H4 (cell line): ENCODE measurements at places on chromosomes 16 and 17. TPM values are rescaled to one million over a fixed set of nuclear protein-coding genes. Genes with fewer than 3 reads are reported as not detected.

GRCh38 chr16:51638339-51639135 is 487.5 kb upstream of the SALL1 start:
- DNase-seq = no peak

DNA sequence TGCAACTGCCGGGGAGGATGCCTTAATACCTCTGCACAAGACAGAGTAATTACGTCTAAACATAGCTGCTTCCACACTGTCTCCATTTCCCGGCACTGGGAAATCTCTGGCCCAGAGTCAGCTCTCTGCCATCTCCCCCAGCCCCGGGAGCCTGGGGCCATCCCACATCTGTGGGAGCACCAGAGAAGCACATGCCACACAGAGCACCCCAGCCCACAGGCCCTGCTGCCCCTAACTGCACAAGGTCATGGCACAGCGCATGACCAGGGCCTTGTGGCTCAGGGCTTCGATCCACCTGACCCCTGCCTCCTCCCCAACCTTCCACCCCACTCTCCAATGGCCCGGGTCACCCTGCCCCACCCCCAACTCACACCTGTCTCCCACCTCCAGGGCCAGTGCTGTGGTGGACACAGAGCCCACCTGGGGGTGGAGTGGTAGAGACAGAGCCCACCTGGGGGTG is 36.6 kb upstream of the RBFOX3 start:
- no peak for DNase-seq

GRCh38 chr16:18796377-18796776 is 5.0 kb downstream of the ARL6IP1 start:
- no peak for DNase-seq

DNA sequence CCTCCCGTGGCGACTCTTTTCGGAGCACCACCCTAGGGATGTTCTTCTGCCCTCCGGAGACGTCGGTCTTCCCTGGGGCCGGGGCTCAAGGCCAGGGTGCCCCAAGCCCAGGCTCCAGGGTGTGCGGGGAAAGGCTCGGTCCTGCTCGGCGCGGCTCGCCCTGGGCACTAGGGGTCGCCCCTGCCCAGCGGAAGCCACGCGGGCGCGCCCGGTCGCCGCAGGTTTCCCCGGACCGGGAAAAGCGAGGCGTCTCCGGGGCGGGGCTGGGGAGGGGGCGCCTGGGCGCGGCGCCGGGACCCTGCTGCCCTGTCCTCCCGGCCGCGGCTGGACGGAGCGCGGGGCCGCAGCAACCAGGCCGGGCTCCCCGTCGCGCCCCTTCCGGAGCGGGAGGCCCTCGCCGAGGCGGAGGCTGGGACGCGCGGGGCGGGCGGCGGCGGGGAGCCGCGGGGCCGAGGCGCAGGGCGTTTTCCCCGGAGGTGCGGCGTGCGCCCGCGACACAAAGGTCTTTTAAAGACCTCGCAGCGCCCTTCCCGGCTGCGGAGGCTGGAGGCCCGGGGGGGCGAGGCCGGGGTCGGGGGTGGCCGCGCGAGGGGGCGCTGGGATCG is 76.4 kb downstream of the MRC2 start:
- DNase-seq = peak; percentile 58

- DNase-seq = no peak
These were observed 479.1 kb downstream of the SLC39A11 start for GRCh38 chr17:72613396-72613795.

DNA sequence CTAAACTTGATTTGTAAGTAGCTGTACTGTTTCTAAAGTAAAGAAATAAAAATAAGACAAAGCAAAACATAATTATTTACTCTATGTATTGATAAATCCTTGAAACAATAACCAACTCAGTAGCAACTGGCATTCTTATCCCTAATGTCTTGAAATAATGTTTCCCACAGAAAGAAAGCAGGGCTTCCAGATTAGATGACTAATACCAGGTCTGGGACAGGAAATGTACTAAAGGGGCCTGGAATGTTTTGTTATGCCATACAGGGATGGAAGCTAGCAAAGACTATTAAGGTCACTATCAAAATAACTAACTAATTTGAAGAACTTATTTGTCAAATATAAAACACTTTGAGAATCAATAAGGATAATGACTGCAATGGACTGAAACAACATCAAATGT is 82.1 kb downstream of the CFDP1 start:
- DNase-seq = peak; percentile 19

GRCh38 chr16:65312071-65312470 is 190.2 kb upstream of the CDH11 start:
- no peak for DNase-seq

DNA sequence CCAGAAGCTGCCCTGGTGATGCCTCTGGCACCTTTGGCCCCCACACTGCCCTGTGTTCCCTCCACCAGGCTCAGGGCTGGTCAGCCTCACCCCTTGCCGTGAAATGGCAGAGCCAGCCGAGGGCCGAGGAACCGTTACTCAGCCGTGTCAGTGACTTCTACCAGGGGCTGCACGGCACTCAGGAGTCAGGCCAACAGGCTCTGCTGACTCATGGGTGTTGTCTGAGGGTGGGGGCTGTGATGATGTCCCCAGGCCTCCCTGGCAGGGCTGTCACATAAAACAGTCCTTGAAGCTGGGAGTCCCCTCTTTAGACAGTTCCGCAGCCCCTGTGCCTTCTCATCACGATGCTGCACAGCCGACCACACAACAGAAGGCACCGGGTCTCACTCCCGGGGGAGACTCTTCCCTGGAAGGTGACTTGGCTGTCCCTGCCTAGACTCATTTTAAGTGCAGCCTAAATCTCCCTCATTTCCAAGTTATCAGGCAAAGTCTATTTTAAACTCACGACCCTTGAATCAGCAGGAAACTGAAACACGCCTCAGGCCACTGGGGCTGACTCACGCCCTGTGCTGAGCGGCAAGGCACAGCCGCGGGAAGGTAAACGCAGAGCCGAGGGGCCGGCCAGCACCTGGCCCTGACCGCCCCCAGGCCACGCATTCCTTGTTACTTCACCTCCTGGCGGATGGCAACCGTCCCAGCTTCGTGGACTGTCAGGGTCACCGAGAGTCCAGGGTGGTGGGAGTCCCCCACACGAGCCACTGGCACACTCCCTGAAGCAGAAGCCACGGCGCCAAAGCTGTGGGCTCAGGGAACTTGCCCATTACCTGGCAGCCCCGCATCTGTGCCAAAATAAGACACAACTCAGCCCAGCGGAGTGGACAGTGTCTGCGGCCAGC is 102.6 kb downstream of the ZNF778 start:
- DNase-seq = peak; percentile 89

- no peak for DNase-seq
These were observed 9.6 kb downstream of the AFMID start for GRCh38 chr17:78196716-78197115.

DNA sequence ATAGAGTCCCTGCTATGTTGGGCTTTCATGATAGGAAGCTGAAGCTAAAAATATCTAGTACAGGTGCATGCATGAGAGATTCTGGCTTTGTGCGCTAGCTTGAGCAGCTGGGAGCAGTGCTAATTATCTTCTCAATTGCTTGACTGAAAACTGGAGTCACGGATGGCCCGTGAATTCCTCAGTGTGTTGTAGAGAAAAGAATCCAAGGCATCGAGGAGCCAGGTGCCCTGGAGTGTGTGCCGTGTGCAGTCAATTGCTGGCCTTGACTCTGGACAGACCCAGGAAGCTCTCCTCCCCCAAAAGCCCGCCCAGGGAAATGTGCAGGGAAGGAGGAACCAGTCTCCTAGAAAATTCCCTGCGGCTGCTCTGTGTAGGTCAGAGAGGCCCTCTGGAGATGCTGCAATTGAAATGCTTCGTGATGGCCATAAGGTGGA is 14.2 kb downstream of the LGALS3BP start:
- DNase-seq = no peak

DNA sequence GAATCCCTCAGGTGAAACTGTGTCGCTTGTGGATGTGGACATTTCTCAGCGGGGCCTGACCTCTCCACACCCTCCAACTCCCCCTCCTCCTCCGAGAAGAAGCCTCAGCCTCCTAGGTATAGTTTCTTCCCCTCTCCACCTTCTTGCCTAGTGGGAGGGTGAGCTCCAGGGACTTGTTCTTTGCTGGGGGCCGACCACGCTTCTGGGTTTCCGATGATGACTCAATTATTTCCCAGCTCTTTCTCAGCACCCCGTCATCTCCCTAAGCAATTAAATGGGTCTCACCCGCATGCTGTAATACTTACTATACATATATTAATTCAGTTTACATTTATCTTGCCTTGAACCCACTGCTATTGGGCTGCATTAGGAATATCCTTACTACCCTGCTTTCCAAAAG is 13.1 kb downstream of the SOCS7 start:
- no peak for DNase-seq

DNA sequence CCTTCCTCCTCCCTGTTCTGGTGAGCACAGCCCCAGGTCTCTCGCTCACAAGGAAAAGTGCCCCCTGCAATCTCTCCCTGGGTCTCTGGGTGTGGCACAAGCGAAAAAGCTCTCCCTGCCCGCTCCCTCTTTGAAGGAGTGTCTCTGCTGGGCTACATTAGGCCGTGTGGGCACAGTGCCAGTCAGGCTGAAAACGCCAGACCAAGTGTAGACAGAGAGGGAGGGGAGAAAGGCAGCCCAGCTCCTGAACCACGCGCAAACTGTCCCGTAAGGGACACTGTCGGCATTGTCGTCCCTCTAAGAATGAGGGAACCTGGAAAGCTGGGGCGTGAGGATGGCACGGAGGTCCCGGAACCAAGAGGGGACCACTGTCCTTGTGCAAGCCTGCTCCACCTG is 3.9 kb downstream of the SMIM5 start:
- no peak for DNase-seq

- no peak for DNase-seq
These were observed 40.1 kb downstream of the ENGASE start for GRCh38 chr17:79114458-79115301.

DNA sequence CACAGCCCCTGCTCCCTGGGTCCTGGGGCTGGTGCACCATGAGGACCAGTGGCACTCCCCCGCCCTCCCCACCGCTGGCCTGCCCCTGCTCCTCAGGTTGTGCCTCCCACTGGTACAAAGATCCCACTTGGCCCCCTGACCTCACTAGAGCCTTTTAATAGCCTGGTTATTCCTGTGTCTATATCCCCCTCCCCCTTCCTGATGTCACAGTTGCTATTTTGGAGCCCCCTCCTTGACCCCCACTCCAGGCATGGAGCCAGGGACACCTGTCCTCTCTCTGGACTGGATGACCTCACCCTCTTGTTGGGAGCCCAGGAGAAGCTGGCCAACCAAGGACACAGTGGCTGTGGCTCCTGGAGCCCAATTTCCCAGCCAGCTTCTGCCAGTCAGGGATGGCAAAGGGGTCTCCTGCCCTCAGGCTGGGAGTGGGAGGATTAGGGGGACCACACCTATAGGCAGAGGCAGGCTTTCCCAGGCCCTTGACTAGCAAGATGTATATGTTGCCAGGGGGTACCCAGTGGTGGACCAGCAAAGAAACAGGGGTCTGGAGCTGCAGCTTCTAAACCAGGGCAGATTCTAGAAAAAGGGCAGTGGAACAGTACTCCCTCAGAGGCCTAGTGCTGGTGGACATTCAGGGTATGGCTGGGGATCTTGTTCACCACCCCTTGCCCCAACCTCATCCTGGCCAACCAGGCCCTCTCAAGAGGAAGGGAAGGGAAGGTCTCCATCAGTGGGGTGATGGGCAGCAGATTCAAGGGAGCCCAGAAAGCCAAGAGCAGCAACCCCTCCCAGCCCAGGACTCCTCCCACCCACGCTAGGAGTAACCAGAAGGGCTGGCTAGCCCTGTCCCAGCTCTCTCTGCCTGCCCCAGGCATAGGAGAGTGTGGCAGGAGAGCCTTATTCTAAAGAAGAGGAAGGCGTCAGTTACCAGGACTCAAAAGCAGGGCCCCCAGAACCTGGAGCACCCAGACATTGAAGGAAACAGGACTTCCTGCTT is 10.9 kb downstream of the HDAC5 start:
- DNase-seq = no peak

- DNase-seq = no peak
These were observed 130.9 kb downstream of the CDH11 start for GRCh38 chr16:64991001-64991400.

CKLF gene
- 158 and 163 TPM in 2 replicates for total RNA-seq

SEZ6L2 gene
- 6.8 and 10.0 TPM in 2 replicates for total RNA-seq

KAT7 gene
- total RNA-seq = 34.0 and 42.3 TPM in 2 replicates

SNRNP25 gene
- 42.4 and 46.6 TPM in 2 replicates for total RNA-seq

MRC2 gene
- 73.3 and 79.9 TPM in 2 replicates for total RNA-seq

SLC16A6 gene
- total RNA-seq = 1.2 and 2.7 TPM in 2 replicates

RGS11 gene
- not detected in 2 replicates for total RNA-seq

CHST4 gene
- total RNA-seq = 0.19 and 0.66 TPM in 2 replicates

MYH8 gene
- total RNA-seq = 0.15 and 0.18 TPM in 2 replicates

GAS2L2 gene
- total RNA-seq = 0.04 TPM in 2 replicates

KRTAP4-5 gene
- total RNA-seq = not detected in 2 replicates
